ENCODE measurements at places on chromosomes 11 and 22.

DNA sequence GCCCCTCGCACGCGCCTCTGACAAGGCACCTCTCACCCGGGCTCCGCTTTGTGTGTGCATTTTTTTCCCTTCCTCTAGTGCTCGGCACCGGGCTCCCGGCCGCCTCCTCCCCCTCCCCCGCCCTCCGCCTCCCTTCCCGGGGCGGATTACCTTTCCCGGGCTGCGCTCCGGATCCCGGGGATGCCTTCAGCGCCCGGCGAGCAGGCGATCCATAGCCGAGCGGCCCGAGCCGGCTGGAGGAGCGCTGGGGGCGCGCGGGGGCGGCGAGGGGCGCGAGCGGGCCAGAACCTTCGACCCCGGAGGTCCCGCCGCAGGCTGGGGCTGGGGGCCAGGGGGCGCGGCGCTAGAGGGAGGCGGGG is 282 bp downstream of the MPPED2 start:
- DNase-seq: no peak

GRCh38 chr11:111851636-111852035 is 19.7 kb downstream of the ALG9 start:
- DNase-seq: no peak

- DNase-seq: no peak
Measured at GRCh38 chr11:110565357-110566336, 135.9 kb downstream of the FDX1 start.

- peak; percentile 35 for DNase-seq
Measured at GRCh38 chr22:32723643-32724042, 77.9 kb upstream of the TIMP3 start.

- DNase-seq: no peak
Measured at GRCh38 chr11:128890543-128891368, at the start of gene KCNJ5. Gene KCNJ5, plus strand, starts transcription at chr11:128891356. Its CDS starts 19,918 bp downstream, at chr11:128911274.

DNA sequence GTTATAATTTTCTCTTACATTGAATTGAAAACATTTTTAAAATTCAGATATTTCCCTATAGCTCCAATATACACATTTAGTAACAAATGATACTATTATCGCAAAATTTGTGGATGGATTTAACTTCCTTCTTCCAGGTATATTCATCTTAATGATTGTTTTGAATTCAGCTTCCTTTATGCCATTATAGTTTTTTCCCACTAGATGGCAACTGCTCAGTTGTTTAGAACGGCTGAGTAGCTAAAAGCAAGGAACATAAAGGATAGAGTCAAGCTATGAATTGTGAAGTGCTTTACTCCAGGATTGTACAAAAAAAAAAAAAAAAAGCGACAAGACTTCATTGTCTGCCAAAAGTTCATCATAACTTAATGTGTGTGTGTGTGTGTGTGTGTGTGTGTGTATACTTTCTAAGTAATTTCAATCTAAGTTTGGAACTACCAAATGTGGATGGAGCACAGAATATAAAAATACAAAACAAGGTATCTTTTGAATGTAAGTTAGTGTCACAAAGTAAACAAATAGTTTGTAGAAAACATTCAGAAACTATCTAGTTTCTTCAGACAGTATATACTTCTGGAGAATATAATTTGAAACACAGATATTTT is 846.4 kb downstream of the DLG2 start:
- DNase-seq: no peak

- DNase-seq: no peak
Measured at GRCh38 chr22:43131773-43132501, 11.3 kb downstream of the MCAT start.

DNA sequence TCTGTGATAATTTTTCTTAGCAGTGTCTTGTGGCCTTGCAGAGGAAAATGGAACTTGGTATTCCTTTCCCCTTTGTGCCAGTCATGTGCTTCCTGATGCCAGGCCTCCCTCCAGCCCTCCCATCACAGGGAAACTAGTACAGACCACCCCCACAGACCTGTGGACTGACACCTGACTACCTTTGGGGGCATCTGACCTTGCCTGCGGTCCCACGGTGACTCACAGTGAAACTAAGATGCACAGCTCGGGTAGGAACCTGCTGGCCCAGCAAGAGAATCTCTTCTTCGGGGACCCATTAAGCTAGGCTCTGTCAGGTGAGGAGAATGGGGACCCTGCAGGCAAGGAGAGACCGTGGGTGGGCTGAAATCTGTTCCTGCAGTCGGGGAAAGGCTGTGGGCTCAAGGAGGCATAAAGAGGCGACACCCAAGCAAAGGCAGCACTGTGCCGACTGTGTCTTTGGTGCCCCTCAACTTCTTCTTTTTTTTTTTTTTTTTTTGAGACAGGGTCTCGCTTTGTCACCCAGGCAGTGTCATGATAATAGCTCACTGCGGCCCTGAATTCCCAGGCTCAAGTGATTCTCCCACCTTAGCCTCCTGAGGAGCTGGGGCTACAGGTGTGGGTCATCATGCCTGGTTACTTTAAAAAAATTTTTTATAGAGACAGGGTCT is 20.8 kb upstream of the PEX26 start:
- no peak for DNase-seq

- DNase-seq: no peak
Measured at GRCh38 chr11:33388793-33389525, 131.8 kb downstream of the HIPK3 start.

- DNase-seq: no peak
Measured at GRCh38 chr22:29715240-29715639, 4.6 kb upstream of the CABP7 start.

- DNase-seq: no peak
Measured at GRCh38 chr11:134762248-134763029, 350.4 kb upstream of the B3GAT1 start.

DNA sequence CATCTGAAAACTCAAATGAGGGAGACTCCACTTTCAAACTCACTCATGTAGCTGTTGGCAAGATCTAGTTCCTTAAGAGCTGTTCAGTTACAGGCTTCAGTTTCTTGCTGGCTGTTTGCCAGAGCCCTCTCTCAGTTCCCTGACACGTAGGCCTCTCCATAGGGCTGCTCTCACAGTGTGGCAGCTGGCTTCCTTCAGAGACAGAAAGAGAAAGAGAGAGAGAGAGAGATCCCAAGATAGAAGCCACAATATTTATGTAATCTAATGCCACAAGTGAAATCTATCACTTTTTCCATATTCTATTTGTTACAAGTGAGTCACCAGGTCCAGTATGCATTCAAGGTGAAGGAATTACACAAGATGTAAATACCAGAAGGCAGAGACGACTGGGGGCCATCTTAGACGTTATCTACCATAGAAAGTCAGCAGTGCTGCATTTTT is 168.8 kb downstream of the RCN1 start:
- no peak for DNase-seq

DNA sequence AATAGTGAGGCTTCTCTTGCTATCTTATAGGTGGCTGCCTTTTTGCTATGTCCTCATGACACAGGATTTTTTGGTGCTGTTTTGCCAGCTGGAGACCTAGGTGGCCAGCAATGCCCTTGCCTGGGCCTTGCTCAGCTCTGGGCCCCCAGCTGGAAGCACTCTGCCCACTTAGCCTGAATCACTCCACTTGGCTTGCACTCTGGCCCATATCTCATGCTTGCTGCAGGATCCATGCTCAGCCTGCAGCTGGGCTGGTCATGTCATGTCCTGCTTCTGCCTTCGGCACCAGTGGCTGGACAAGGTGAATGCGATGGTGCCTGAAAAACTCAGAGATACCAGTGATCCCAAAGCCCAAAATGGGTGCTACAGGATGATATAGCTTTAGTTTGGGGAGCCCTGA is 818.6 kb upstream of the FAT3 start:
- no peak for DNase-seq

GRCh38 chr22:26487996-26488395 is 4.3 kb downstream of the SRRD start:
- DNase-seq: no peak

- no peak for DNase-seq
Measured at GRCh38 chr22:45615364-45615763, 56.3 kb upstream of the ATXN10 start.

DNA sequence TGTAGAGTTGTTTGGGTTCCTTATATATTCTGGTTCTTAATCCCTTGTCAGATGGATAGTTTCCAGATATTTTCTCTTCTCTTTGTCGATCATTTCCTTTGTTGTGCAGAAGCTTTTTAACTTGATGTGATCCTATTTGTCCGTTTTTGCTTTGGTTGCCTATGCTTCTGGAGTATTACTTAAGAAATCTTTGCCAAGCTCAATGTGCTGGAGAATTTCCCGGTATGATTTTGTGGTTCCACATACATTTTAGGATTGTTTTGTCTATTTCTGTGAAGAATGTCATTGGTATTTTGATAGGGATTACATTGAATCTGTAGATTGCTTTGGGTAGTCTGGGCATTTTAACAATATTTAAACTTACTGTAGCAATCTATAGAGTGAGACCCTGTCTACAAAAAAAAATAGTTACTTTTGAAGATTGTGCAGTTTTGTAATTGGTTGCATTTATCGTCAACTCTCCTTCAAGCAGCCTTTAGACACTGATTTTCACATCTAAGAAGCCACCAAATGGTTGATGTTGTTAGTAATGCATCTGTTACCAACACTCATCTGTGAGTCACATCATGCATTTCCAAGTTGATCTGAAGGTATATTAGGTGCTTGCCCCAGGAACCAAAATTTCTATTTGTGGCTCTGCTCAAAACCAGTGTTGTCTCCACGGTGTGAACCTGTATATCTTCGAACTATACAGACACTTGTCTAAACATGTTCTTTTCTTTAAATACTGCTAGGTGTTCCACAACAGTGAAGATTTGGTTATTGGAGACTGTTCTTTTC is 21.4 kb downstream of the XRCC6 start:
- DNase-seq: no peak

GRCh38 chr11:96341211-96342013 is 1.6 kb downstream of the MAML2 start:
- DNase-seq: peak; percentile 58

DNA sequence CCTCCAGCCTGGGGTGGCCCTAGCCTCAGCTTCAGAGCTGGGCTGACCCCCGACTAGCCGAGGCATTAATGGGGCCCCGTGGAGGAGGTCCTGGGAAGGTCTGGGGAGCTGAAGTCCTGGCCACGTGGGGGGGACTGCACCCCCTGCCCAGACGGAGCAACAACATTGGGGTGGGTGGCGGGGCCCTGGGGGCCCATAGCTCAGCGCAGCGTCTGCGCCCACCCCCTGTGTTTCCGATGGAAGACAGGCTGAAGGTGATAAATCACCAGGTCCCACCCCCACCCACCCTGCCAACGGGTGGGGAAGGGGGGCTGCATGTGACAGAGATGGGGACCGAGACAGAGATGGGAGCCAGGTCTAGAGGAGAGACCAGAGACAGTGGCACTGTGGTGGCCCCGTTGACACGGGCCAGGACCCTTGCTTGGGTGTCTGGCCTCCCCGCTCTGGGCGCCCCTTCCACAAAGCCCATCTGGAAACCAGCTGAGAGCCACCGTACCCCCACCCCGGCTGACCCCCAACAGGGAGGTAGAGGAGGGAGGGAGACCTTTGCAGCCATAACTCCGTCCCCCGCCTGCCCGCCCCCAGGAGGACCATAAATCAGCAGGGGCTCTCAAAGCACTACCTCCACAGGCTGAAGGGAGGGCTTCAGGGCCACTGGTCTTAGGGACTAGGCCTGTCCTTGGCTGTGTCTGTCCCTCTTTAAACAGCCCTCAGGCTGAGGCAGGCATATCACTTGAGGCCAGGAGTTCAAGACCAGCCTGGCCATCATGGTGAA is 8.2 kb downstream of the GP1BB start:
- DNase-seq: no peak

- DNase-seq: no peak
Measured at GRCh38 chr11:13663631-13664071, 4.8 kb upstream of the FAR1 start.

DNA sequence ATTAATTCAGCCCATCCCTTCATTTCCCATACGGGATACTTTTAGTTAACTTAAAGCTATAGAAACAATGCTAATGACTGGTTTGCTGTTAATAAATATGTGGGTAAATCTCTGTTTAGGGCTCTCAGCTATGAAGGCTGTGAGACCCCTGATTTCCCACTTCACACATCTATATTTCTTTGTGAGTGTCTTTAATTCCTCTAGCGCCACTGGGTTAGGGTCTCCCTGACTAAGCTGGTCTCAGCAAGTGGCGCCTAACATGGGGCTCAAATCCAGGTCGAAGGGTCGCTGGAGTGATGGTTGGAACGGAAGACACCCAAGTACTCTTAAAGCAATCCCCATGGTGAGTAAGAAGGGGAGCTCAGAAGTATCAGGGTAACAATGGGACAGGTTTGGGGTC is 14.4 kb upstream of the OOSP1 start:
- DNase-seq: no peak

- DNase-seq: no peak
Measured at GRCh38 chr11:110362971-110363509, 66.6 kb upstream of the RDX start.

DNA sequence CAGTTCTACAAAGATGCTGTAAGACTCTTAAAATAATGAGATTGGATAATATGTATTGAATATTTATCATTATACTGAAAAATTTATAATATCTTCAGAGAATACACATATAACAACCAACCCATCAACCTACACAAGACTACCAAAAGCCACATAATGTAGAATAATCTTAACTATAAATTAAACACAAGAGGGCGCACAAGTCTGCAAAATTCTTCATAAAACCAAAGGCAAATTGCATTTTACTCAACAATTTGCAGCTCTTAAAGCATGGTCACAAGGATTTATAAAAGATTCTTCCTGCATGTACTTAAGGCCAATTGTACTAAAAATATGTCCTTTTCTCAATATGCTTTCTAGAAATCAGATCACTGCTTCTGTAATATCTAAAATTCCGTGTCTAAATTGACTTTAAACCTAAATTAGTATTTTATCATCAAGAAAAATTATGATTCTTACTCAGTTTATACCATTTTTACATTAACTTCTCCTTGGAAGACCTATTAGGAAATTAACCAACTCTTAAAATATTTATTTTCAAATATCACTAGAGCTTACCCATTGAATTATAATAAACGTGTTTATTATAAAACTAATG is 79.0 kb downstream of the TTC28 start:
- peak; percentile 17 for DNase-seq

DNA sequence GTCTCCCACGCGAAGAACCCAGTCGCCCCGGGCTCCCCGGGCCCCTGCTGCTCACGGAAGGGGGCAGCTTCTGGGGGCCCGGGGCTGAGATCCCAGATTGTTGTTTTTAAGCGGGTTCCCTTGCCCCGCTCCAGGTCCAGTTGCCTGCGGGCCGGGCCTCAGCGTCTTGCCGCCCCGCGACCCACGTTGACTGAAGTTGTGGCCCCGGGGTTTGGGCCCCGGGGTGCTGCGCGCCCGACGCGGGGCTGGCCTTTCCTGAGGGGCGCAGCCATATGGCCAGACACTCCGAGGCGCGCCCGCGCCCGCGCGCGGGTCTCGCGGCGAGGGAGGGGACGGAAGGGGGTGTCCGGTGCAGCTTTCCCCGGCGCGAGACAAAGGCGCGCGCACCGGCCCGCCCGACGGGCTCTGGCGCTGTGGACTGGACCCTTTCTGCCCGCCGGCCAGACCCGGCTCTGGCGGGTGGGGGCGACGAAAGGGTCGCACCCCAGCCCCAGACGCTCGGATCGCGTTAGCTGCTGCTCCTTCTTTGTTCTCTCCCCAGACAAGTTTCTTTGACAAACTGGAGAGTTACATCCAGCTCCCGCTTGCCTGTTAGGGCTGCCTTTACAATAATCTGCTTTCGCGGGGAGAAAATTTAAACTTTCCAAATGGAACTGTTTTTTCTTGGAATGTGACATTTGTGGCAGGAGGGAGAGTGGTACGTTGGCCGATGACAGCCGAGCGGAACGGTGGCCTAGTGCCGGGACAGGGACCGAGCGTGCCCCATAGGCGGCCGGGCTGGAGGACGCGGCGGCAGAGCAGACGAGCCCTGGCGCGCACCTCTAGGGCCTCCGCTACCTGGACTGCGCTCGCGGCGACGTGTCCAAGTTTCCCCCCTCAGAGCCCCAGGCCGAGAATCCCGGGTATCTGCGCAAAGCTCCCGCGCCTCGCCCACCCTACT is 716 bp downstream of the AMOTL1 start:
- no peak for DNase-seq

- DNase-seq: no peak
Measured at GRCh38 chr11:114166897-114167323, 107.4 kb downstream of the ZBTB16 start.

Data from stimulated activated CD4-positive, alpha-beta T cell treated with anti-CD3 and anti-CD28 coated beads, Interleukin-4, amount 100 ng/mL, for 24 hours (primary cell).